ENCODE measurements at places on chromosomes 12 and 14.

GRCh38 chr14:102469261-102469660 is 40.3 kb downstream of the ANKRD9 start:
- DNase-seq, result no peak

- DNase-seq, result no peak
These were observed 485.6 kb downstream of the LRIG3 start for GRCh38 chr12:58434726-58435125.

- no peak for DNase-seq
These were observed 8.2 kb downstream of the TDG start for GRCh38 chr12:103973909-103974308.

DNA sequence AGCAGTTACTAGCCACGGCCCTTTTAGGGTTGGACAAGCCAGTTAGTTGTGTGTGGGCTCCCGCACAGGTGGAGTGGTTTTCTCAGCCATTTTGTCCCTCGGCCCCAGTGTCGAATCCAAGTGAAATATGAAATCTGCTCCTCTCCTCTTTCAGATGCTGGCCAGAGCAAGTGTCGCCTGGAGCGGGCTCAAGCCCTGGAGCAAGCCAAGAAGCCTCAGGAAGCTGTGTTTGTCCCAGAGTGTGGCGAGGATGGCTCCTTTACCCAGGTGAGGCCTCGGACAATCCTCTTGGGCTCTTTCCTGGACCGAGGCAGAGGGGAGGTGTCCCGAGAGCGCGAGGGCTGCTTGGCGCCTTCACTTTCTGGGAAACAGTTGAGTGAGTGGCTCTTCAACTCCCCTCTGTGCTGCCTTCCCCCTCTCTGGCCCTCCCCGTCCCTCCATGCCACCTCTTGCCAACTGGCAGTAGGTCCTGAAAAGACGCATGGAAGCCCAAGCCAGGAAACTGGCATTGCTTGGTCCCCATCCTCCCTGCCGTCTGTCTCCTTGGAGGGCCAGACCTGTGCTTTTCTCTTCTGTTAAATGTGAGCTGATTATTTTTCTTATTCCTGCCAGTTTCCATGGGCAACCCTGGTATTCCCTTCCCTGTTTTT is 74.2 kb downstream of the SMOC1 start:
- no peak for DNase-seq

DNA sequence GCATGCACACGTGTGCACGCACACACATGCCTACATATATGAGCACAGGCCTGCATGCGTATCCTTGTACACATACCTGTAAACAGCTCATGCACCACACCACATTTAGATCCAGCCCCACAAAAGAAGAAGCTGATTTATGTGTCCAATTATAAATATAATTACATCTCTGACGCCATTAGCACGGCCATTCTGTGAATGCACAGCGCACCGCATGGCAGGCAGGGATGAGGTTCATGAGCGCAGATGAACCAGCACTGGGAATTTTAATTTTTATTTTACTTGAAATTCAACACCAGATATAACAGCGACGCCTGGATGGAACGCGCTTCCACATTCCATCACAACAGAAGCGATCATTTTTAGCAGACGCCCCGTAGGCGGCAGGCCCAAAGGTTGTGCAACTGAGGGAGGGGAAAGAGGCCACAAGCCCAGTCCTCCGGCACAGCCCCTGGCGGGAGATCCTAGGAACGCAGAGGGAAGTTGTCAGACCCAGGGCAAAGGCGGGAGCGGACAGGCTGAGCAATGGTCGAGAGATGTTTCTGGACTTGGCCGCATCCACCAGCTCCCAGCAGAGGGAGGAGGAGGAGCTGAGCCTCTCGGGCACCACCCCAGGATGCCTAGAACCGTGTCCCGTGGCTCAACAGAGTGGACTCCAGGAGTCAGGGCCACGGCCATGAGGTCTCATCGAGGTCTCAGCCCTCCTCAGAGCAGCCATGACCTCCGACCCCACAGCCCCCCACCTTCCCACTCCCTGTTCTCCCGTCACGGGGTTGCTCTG is 37.9 kb upstream of the GALNT9 start:
- no peak for DNase-seq

Data from GM12892 (cell line).